ENCODE measurements at places on chromosomes 6 and 20.

GRCh38 chr6:109372130-109372529 lies 10.1 kb downstream of the CD164 start:
- DNase-seq = no peak

- no peak for DNase-seq
Measured at GRCh38 chr6:56311533-56312448, 64.4 kb upstream of the COL21A1 start.

- DNase-seq = no peak
Measured at GRCh38 chr6:27441001-27441400, 31.9 kb downstream of the ZNF184 start.

DNA sequence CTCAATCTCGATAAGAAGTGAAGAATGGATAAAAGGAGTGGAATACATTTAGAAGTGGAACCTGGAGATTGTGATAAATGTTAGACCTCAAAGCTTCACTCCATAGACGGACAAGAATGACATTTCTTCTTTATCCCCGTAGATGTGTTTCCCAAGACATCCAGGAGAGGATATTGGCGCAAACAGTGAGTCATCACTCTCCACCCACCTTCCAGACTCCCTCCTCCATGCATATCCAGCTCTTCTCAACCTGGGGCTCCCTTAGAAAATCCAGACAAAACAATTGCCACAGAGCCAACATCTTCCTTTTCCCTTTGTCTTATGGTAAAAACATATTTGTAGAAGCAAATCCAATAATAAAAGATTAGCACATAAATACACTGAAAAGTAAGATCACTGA lies 586.1 kb downstream of the PTPRT start:
- DNase-seq = no peak

- DNase-seq = no peak
Measured at GRCh38 chr20:24943196-24943595, 5.9 kb upstream of the CST7 start.

DNA sequence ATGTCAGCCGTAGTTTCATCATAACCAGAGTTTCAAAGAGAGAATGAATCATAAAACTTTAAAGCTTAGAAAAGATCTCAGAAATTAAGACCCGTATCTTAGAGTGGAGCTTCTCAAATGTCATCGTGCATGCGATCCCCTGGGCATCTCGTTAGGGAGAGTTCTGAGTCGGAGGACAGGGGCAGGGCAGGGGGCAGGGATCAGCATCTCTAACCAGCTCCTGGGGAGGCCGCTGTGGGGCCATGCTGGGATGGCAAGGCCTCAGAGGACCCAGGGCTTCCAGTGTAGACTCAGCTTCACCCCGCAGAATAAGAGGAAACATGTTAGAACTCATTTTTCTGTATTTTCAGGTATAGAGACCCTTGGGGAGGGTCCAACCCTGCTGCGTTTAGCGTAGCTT lies 72.0 kb upstream of the AFDN start:
- DNase-seq = peak; percentile 18

DNA sequence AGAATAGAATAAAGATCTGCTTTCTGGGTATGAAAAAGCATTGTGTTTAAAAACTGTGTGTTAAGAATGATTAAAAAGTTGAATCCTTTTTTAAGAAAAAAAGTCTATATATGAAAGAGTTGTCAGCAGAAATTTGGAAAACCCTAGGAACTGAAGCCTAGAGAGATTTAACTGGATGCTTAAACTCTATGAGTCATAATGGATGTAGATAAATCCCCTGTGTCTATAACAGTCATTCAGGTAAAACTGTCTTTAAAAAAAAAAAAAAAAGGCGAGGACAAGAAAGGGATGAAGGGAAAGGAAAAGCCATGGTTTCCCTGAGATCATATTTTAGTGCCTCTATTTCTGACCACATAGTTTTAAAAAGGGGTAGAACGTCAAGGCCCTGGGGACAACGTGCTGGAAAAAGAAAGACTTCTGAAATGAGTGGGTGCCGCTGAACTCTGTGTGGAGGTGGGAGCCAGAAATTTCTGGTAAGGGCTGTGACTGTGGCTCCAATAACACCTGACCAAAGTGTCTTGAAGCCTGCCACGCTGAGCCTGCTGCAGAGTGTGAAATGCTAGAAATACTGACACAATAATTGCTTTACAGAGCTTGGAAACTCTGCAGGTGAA lies 302.6 kb upstream of the ARID1B start:
- DNase-seq = no peak

- no peak for DNase-seq
Measured at GRCh38 chr20:6705106-6705766, 62.2 kb upstream of the BMP2 start.

GRCh38 chr6:36697481-36697903 lies at the start of gene RAB44:
Gene RAB44 (plus strand): TSS chr6:36697826. CDS start chr6:36704236, 6,410 bp downstream.
- no peak for DNase-seq

DNA sequence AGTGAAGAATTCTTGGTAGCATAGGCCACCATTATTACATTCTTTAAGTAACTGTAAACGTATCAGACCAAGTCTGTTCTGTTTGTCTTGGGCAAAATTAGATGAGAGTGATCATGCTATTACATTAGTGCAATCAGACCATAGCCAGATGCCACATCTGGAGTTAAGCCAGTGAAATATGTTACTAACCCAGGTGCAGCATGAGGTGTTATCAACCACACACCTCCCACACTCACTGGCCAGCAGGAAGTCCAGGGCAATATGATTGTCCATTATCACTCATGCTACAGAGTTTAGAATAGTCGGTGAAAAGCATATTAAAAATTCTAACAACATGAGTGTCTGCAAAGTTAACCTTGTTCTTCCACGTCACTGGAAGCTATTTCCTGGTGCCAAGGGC lies 174.7 kb upstream of the PROKR2 start:
- no peak for DNase-seq

DNA sequence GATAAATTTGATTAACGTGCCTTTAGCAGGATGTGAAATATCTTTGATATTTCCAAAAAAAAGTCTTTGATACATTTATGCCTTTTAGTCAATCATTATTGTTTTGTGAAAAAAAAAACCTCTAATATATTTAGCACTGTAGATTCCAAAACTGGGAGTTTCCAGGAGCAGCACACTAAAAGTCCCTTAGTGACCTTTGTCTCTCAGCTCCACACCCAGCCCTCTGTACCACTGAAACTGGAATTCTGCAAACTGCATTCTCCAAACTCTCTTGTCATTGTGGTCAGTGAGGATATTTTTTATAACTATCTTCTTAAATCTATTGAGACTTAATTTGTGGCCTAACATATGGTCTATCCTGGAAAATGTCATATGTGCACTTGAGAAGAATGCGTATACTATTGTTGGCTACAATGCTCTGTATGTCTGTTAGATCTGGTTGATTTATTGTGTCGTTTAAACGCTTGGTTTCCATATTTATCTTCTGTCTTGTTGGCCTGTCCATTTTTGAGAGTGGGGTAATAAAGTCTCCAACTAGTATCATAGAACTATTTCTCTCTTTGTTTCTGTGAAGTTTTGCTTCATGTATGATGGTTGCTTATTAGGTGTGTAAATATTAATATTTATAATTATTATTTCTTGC lies 73.2 kb upstream of the CNKSR3 start:
- DNase-seq = no peak

DNA sequence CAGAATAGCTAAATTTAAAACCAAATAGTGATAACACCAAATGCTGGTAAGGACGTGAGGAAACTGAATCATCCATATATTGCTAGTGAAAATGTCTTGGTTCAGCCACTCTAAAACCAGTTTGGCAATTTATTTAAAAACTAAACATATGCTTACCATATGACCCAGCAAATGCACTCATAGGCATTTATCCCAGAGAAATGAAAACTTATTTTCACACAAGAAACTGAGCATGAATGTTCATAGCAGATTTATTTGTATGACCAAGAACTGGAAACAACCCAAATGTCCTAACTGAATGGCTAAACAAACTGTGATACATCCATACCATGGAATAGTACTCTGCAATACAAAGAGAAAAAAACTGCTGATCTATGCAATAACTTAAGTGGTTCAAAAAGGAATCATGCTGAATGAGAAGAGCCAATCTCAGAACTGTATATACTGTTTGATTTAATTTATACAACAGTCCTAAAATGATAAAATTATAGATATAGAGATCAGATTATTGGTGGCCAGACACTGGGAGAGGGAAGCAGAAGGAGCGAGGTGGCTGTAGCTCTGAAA lies 115.6 kb upstream of the ADGRF1 start:
- no peak for DNase-seq

GRCh38 chr6:26304797-26305640 lies 60.0 kb upstream of the BTN3A2 start:
- no peak for DNase-seq

- peak; percentile 55 for DNase-seq
Measured at GRCh38 chr20:50438986-50439407, 71.2 kb upstream of the PTPN1 start.

DNA sequence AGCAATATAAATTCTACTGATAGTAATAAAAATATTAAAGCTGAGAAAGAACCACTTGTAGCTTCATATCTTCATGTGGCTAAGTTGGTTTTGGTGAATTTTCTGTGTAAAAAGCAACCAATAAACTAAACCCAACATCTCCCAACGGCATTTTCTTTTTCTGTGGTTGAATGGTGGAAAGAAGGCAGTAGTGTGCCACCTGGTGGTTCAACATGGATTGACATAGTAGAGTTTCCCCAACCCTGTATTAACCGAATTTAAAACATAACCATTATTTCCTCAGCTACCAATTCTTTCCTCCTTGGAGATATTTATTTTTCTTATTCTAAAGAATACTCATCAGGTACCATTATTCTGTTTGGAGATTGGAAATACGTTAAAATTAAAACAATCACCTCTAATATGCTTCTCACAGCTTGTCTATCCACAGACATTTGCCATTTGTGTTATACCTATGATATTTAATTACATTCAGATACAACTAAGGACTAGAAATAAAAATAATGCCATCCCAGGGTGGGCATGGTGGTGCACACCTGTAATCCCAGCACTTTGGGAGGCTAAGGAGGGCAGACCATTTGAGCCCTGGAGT lies 117.1 kb upstream of the EEF1E1 start:
- no peak for DNase-seq

GRCh38 chr6:90425161-90425641 lies 128.6 kb upstream of the BACH2 start:
- DNase-seq = no peak

GRCh38 chr6:35176301-35177024 lies 35.3 kb upstream of the TCP11 start:
- no peak for DNase-seq

DNA sequence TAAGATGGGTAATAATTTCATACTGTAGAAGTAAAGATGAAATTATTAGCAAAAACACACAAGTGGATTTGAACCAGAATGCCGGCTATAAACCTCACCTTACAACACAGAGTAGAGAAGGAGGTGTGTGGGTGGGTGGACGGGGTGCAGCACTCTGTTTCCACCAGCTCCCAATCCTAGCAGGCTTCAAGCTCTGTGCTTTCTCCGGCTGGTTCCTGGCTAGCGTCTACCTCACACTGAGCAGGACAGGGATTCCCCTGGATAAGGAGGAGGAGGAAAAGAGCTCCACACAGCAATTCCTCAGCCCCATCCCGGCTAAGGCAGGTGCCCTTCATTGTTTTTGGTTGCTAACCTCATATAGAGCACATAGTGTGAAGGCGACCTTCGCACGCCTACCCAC lies 453.3 kb downstream of the C6orf118 start:
- no peak for DNase-seq

DNA sequence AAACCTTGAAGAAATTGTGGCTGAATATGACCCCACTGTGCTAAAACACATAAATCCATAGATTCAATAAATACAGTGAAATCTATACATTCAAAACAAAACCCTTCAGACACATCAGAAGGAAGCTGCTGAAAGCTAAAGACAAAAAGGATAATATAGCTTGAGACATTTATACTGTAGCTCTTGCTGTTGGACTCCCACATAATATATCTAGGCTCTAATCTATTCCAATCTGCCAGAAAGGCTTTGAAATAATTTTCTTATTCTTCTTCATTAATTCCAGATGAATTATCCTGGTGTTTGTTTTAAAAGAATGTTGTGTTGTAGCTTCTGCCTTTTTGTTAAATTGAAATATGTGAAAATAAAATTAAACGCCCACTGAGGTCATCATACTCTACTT lies 454.0 kb downstream of the EYS start:
- no peak for DNase-seq

DNA sequence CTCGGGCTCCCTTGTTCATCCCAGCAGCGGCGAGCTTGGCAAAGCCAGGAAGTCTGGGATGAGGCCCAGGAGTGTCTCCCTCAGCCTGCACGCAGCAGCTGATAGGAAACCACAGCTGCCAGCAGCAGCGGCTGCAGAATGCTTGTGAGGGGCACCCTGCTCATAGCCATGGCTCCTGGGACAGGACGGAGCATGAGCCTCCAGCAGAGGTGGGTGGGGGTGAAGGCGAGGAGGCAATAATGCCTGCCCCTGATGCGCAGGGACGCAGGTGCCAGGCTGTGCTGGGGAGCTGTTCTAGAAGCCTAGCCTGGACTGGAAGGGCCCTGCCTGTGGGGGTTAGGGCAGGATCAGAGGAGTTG lies 157.9 kb downstream of the CD83 start:
- peak; percentile 91 for DNase-seq

GRCh38 chr20:44003609-44004008 lies 89.0 kb downstream of the TOX2 start:
- no peak for DNase-seq

DNA sequence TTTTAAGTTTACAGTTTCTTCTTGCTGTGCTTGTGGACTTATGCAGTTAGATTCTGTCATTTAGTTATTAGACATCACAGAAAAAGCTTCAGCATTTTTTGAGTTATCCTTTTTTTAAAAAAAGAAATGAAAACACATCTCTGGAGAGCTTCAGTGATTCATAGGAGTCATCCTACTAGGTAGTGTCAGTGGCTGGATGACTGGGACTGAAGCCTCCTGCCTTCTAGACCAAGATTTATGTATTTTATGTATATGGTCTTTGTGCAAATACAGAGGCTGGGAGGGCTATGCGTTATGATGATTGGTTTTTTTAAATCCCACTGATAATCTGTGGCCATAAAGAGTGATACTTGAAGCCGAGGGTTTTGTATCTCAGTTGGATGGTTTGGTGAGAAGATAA lies 125.9 kb upstream of the JAG1 start:
- DNase-seq = no peak

- DNase-seq = no peak
Measured at GRCh38 chr6:168147205-168147738, 68.3 kb upstream of the FRMD1 start.

GRCh38 chr6:91895599-91896285 lies 1308.9 kb upstream of the MAP3K7 start:
- no peak for DNase-seq

GRCh38 chr20:20551409-20551808 lies 161.0 kb downstream of the RALGAPA2 start:
- DNase-seq = no peak

All from osteoblast (primary cell).